ENCODE measurements at places on chromosomes 5 and 9. TPM values are rescaled to one million over a fixed set of nuclear protein-coding genes. Genes with fewer than 3 reads are reported as not detected.

DNA sequence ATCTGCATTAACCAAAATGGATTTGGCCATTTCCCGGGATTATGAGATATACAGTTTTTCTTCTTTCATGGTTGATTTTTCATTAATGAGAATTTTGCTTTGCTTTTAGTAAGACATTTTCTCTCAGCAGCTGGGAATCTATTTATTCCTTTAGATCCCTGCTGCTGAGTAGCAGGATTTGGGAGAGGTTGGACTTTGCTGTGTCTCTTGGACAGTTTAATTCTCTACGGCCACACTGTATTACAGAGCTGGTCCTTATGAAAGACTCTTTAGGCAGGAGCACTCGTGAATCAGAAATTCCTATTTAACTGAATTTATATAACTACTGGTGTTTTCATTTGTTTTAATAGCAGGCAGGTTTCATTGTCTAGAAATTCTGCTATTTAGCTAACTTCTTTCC is 1.6 kb downstream of the UNC13B start:
- no peak for DNase-seq

DNA sequence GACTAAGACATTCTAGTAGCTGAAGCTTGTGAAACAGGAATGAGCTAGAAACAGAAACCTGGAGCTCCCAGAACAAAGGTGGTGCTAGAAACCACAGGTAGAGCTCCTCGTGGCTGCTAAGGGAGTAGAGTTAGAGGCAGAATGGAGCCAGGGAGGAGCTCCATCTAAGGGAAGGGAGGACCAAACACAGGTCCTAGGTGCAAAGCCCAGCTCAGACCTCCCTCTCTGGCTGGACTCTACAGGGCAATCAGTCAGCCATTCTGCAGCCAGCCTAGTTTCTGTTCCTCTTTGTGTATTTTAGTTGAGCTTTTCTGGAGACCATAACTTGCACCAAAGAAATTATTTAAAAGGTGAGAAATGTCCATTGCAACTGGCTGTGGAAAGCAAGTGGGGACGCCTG is 70.4 kb downstream of the CRB2 start:
- no peak for DNase-seq

LHX3 gene
- total RNA-seq: not detected

CENPK gene
- 41.5 TPM for total RNA-seq
